ENCODE measurements at places on chromosomes 16 and 17.

GRCh38 chr17:65035191-65035590 is 21.3 kb downstream of the GNA13 start:
- no peak for DNase-seq

- no peak for DNase-seq
These were observed 8.7 kb downstream of the ABI3 start for GRCh38 chr17:49218941-49219913.

- no peak for DNase-seq
These were observed 9.1 kb downstream of the RMI2 start for GRCh38 chr16:11354407-11354732.

GRCh38 chr17:3475812-3476610 is at the start of gene ASPA:
Gene ASPA, plus strand, starts transcription at chr17:3475997. Its CDS starts 163 bp downstream, at chr17:3476160.
- peak; percentile 26 for DNase-seq

DNA sequence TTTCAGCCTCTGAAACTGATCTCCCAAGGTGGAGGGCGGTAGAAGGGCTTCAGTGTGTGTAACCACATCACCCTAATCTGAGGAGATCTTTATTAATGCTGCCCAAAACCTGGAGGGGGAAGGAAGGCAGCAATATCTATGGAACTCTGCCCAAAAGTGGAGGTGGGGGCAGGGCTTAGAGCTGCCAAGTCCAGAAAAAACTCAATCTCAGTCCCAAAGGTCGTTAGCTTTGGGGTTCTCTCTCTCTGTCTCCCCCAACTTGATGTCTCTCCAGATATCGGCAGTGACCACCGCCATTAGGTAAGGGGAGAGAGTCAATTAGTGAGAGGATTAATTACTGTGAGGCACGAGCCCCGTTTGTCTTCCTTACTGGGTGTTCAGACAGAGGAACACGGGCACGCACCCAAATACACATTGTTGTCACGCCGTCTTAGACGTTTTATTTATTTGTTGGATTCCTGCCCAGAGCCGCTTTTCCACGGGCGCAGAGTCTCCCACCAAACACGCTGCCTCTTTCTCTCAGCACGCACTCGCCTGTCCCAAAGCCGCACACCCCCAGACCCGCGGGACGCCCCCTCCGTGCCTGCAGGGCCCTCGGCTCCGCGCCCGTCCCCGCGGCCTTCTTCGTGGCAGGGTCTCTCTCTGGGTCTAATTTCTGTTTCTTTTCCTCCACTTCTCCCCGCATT is 5.4 kb upstream of the LHX1 start:
- DNase-seq: no peak

- no peak for DNase-seq
These were observed at the start of gene WFIKKN1 for GRCh38 chr16:630815-631405. Gene WFIKKN1, plus strand, starts transcription at chr16:630985. Its CDS starts 269 bp downstream, at chr16:631254.

DNA sequence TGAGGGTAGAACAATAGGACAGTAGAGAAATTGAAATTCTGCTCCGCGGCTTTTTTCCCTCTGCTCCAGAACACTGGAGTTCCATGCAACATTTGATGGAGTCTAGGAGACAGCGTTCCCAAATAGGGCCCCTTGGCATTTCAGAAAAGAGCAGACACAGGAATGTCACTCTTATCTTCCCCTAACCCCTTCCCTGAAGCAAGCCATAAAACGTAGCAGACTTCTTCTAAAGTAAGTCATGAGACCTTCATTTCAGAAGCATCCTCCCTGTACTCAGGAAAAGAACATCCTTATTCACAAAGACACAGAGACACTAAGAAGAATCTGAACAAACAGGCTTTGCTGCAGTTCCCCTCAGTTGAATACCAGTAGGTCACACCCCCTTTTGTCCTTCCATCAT is 296.1 kb upstream of the SOX9 start:
- DNase-seq: no peak

DNA sequence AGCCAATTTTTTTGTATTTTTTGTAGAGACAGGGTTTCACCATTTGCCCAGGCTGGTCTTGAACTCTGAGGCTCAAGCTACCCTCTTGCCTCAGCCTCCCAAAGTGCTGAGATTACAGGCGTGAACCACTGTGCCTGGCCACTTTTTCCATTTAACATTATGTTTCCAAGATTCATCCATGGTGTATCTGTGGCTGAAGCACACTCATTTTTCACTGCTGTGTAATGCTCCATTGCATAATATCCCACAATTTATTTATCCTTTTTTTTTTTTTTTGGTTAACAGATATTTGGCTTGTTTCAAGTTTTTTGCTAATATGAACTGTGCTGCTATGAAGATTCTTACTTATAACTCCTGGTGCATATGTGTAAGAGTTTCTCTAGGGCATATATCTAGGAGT is 1.9 kb upstream of the NUP93 start:
- no peak for DNase-seq

- peak; percentile 49 for DNase-seq
These were observed 60.0 kb downstream of the CLEC16A start for GRCh38 chr16:11004351-11004750.

GRCh38 chr16:11310997-11311561 is 29.9 kb upstream of the PRM1 start:
- DNase-seq: no peak

GRCh38 chr16:68065716-68066305 is 19.4 kb upstream of the NFATC3 start:
- peak; percentile 61 for DNase-seq

- no peak for DNase-seq
These were observed 95.7 kb downstream of the CACNG1 start for GRCh38 chr17:67139784-67140665.

- no peak for DNase-seq
These were observed 1.5 kb downstream of the TOB1 start for GRCh38 chr17:50864747-50865059.

GRCh38 chr16:2846511-2847310 is 11.3 kb downstream of the PRSS22 start:
- DNase-seq: no peak

DNA sequence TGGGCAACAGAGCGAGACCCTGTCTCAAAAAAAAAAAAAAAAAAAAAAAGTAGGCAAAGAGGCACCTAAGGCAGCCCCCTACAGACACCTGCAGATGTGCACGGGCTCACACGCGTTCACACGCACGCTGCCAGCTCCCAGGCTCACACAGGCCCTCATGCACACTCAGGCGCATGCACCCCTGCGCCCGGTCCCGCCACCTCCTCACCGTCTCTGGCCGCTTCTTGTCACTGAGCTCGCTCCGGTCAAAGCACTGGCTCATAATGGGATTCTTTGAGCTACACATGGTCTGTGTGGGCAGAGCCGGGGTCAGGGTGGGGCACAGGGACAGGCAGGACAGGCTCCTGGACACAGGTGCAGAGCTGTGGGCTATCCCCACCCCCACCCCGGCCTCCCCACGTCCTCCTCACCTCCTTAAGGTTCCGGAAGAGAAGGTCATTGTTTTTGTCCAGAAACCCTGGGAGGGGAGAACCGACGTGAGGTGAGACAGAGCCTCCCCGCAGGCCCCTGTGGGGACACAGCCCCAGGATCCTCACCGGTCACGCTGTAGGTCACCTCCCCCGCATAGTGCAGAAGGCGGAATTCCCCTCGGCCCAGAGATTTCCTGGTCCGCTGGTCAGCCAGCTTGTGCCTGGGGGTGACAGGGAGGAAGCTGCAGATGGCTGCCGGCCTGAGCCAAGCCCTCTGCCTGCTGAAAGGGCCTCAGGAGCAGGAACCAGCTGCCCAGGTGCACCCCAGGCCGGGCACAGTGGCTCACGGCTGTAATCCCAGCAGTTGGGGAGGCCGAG is 17.9 kb downstream of the MYO1C start:
- no peak for DNase-seq

- DNase-seq: no peak
These were observed 1.8 kb upstream of the CISD3 start for GRCh38 chr17:38728290-38728831.

DNA sequence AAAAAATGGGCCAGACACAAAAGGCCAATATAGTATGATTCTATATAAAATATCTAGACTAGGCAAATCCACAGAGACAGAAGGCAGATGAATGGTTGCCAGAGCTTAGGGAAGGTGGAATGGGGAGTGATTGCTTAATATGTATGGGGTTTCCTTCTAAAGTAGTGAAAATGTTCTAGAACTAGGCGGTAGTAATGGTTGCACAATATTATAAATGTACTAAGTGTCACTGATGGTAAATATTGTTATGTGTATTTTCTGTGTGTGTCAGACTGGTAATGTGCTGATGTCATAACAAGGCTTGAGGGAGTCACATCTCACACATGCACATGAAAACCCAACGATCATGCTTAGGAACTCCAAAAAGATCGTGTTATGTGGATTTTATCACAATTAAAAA is 106.9 kb upstream of the SIAH1 start:
- DNase-seq: no peak

All from myocyte (in vitro differentiated cells).